ENCODE measurements at places on chromosomes 16 and 17.

GRCh38 chr17:704111-704864 is 10.4 kb downstream of the VPS53 start:
- DNase-seq, result no peak

- DNase-seq, result no peak
Observed at GRCh38 chr16:31395647-31396046, 2.5 kb downstream of the ITGAD start.

- no peak for DNase-seq
Observed at GRCh38 chr17:15334266-15334665, 7.1 kb downstream of the TEKT3 start.

DNA sequence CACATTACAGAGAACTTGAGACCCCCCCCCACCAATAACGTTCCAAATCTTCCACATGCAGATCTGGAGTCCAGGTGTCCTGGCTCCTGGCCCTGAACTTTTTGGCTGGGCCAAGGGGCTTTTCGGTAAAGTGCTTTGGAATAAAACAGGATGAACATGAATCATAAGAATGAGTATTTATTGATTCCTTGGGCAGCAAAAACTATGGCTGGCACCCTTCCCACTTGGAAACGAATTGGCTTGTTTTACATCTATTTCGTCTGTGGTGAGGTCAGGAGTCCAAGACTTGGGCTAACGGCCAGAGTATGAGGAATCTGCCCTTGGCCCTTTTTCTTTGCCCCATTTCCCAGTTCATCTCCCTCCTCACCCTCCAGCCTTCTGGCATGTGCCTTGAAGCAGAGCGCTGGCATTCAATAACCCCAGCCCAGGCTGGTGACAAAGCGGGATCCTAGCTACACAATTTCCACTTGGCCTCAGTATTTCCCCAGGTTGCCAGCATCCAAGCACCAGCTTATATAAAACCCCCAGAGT is 4.1 kb upstream of the UBTF start:
- DNase-seq, result no peak

DNA sequence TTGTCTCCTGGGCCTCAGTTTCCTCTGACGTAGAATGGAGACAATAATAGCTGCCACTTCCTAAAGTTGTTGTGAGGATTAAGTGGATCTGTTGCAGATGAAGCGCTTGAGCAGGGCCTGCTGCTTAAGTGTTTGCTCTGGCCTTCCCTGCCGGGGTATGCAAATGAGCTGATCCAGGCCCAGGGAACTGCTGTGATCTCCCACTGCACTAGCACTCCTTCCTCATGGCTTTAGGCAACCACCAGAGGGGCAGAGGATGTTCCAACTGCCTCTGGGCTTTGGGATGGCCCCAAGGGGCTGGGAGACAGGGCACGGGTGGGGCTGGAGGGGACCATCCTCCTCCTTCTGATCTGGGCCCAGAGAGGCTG is 6.2 kb downstream of the SBK1 start:
- DNase-seq, result no peak
